ENCODE measurements at places on chromosomes 12 and 14.

DNA sequence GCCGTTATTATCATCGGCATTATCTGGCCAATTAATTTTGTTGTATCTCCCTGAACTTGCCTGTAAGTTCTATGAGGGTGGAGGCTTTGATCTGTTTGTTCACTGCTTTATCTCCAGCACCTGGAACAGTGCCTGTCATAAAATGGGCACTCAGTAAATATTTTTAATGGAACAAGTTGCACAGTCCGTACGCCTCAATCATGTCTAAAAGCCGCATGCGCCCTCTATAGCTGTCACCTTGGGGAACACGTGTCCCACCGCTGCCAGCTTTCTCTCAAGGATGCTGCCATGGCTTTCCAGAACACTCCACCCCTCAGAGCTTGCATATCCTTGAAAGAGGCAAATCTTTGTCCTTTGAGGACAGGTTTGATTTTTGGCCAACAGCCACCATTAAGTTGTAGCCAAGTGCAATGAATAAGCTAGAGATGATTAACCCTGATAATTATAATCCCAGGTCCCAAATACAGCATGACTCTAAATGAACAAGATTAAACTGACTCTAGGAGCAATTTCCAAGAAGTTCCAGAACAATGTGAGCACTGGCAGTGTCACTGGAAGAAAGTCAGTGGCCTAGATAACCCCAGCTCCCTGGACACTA, 55.1 kb downstream of the ERH start:
- no peak for DNase-seq

DNA sequence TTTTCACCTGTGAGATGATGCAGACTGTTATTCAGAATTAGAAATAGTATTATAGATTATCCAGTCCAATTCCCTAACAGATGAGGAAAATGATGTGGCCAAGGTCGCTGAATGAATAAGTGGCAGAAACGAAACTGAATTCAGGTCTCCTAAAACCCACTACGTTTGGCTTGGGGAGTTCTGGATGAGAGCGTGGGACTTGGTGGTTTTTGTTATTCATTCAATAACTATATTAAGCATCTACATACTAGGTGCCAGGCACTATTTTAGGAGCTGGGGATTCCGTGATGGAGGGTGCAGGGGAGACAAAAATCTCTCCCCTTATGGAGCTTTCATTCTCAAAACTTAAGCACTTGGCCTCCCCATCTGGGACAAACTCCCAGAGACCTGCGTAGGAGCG, 813 bp upstream of the CCDC184 start:
- no peak for DNase-seq

GRCh38 chr12:119998471-119999245, 9.6 kb downstream of the BICDL1 start:
- no peak for DNase-seq

DNA sequence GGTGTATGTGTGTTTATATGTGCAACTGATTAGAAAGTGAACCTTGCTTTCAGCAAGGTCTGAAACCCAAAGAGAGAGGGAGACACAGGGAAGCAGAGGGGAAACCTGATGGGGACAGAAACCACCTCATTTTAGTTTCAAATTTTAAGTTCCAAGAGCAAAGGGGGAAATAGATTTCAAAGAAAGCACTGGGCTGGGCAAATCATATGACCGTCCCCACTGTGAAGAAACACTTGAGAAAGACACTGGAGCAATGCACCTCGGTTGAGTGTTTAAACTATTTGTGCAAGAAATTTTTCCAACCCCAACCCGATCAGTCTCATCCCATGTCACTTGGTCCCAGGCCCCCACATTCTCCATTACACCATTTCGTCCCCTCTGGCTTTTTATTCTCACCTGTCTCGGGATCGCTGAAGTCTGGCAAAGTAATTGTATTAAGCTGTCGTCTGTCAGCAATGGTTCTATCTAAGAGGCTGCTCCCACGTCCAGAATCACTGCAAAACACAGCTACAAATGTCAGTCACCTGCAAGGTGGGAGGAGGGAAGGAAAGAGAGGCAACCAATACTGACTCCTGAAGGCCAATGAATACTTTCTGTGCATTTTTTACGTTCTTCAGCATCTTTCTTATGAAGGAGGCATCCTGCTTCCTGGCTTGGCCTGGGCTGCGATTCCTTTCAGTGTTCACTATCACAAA, 205.7 kb downstream of the TTC7B start:
- no peak for DNase-seq

DNA sequence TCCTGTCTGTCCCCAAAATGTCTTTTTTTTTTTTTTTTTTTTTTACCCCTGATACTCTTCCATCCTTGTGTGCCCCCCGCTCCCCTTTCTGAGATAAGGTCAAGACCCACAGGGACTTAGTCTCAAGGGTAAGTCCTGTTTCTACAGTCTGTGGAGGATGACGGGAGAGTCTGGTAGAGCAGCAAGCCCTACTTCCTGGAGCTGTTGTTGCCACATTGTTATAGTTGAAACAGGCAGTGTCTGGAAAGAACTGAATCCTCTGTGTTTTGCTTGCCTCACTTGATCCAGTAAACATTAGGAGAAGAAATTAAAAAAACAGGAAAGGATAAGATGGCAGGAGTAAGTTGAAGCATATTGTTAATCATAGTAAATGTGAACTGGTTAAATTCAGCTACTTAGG, 45.5 kb downstream of the ZNF664 start:
- no peak for DNase-seq

DNA sequence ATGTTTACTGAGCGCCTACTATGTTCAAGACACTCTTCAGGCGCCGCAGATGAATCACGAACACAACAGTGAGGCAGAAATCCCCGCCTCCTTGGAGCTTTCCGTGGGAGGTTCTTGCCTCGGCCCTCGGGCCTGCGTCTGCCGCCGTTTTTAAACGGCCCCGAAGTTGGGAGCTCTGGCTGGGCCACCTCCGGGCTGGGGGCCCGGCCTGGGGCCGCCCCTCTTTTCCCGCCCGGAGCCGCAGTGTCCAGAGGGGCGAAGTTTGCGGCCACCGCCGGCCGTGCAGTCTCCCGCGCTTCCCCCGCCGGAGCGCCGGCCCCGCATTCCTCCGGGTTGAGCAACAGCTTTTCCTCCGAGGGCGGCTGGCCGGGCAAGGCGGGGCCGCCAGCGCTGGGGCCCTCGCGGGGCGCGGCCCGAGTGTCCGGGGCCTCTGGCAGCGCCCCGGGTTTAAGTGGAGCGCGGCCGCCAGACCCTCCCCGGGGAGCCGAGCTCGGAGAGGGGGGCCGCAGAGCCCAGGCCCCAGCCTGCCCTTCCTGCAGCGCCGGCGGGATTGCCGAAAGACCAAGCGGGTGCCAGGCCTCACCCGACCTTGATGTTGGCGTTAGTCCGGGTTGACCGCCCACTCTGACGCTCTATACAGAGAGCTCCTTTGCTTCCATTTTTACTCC, 18.7 kb upstream of the CTDSP2 start:
- DNase-seq: peak; percentile 39

GRCh38 chr12:13278249-13278787, 81.8 kb downstream of the EMP1 start:
- peak; percentile 35 for DNase-seq

DNA sequence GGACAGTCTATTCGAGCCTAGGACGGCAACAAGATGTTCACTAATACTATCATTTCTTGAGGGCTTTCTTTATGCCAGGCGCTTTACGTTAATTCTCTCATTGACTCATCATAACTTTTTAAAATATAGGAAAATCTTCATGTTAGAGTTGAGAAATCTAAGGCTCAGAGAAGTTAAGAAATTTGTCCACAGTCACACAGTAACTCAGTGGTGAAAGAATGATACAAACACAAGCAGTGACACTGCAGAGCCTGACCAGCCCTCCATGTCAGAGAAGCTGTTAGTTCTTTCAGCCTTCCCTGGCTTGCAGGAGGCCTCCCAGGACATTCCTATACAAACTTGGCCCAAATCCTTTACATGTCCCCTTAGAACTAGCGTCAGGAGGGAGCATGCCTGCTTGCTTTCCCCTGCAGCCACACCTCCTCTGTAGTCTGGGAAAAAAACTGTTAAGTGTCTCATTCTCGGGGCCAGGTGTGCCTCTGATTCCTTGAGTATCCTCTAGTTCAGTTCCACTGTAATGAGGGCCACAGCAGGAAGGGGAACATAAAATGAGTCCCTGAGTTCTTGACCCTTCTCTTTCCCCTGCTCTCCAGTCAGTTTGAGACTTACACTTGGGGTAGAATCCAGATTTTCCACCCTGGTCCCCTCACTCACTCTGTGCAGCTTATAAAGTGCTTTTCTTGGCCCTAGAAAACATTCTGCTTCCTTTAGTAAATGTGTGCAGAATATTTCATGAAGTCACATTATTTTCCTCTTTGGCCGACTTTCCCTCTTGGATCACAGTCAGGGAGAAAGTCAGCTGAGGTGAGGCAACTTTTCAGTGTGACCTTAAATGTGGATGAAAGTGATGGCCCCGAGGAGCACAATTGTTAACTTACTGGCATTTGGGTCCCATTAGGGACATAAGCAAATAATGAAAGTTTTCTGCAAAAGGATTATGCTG, 152.2 kb upstream of the HIF1A start:
- DNase-seq: no peak

GRCh38 chr12:77237896-77238295, 172.5 kb upstream of the E2F7 start:
- DNase-seq: no peak

GRCh38 chr12:80860206-80860605, 77.5 kb downstream of the LIN7A start:
- DNase-seq: no peak

DNA sequence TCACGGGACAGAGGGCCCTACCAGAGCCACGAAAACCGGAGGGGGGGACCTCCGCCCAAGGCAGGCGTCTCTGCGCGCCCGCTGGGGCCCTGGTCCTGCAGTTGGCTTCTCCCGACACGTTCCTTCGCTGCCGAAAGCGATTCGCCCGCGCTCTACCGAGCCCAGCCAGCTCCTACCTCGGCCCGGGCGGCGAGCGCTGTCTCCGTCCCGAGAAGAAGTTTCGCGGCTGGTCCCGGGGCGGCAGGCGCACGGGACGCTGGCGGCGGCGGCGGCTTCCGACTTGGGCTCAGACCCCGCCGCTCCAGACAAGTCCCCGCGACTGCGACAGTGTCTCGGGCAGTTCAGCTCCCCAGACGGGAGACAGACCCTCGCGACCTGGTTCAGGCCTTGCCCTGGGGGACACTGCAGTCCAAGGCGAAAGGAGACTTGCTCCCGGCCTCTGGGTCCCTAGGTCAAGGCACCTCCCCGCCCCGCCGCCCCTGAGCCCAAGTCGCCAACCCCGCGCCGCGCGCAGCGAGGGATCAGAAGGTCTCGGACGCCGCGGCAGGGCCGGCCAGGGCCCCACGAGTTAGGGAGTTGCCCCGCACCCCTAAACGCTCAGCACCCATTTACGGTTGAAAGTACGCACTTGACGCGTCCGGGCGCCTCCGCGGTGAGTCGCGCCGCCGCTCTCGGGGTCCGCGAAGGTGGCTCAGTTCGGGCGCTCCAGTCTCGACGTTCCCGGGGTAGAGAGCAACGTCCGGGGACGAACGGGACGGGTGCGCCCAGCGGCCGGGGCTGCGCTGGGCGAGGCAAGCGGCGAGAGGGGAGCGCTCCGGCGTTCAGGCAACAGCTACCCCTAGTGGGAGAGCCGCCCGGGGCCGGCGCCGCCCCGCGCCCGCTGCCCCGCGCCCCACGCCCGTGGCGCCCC, 1.4 kb upstream of the DIO3 start:
- DNase-seq: no peak

GRCh38 chr14:31261859-31262731, 54.5 kb upstream of the HECTD1 start:
- no peak for DNase-seq

- no peak for DNase-seq
Measured at GRCh38 chr14:36582011-36582873, at the start of gene NKX2-8. Gene NKX2-8, minus strand, starts transcription at chr14:36582614. Its CDS starts 225 bp downstream, at chr14:36582389.

- no peak for DNase-seq
Measured at GRCh38 chr14:98959958-98960616, 311.9 kb downstream of the BCL11B start.

- DNase-seq: peak; percentile 12
Measured at GRCh38 chr12:60201891-60202290, 606.1 kb downstream of the SLC16A7 start.

DNA sequence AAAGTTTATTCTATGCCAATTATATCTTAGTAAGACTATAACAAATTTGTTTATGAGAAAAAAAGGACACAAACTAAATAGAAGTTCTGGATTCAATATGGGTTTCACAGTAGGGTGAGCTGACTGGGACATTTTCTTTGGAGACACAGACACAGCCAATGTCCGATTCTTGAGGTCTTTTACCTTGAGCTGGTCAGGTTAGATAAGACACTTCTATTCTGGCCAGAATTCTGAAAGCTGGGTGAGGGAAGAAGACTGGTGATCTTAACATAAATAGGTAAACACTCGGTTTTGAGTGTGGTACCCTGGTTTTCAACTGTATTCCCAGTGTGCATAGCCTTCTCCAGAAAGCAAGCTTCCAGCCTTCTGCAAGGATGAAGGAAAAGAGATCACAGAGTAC, 10.0 kb downstream of the ATP2B1 start:
- DNase-seq: no peak

DNA sequence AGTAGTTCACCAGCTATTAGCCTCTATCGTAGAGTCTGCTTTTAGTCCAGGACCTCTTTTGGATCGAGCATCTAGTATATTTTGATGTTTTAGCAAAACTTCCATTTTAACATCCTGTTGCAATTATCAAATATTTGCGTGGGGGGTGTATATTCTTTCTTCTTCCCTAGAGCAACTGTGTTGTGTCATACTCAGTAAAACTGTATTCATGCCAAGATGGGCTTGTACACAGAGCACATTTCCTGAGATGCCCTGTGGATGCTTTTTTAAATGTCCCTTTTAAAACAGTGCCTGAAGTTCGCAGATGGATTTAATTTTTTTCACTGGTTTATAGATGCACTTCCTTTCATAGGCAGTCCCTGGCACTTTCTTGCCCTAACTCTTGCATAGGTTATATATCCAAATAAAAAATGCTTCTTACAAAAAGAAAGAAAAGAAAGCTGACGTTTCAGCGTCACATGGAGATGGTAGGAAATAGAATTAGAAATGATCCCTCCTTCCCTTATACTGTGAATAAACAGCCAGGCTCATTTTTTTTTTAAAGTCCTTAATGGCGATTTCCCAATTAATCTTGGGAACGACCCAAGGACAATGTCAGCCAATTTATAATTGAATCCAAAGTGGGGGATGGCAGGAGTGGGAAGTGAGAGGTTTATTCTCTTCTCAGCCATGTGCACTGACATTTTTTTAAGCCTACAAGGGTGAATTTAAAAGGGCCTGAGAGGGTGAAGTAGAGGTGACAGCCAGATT, 247.0 kb downstream of the SLC41A2 start:
- no peak for DNase-seq
